ENCODE measurements at places on chromosomes 1 and 21.

GRCh38 chr1:65539266-65540131, 119.0 kb downstream of the LEPR start:
- no peak for DNase-seq

DNA sequence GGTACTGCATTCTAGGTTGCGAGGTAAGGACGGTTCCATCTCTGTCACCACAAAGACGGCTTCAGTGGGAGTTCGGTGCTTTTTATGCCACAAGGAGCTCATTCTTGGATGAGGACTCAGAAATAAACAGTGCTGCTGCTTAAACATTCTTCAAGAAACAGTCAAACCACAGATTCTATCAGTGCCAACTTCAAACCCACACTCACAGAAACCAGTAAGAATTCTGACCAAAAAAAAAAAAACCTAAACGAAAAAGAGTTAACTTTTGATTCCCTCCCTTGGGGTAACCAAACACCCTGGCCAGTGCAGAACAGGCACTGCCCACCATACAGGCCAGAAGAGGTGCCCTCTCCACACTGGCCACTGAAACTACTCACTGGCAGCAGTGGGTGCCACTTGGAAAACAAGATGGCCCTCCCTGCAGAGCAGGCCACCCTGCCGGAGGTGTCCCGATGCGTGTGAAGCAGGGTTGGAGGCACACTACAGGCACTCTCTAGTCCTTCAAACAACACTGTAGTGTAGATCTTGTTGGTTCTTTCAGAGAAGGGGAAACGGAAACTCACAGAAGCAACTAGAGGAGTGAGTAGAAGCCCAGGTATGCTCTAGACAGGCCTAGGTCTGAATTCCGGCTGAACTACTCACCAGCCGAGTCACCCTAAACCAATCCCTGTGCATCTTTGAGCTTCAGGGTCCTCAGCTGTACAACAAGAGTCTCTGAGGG, 87.3 kb upstream of the TLR5 start:
- DNase-seq = no peak

GRCh38 chr1:226674892-226675714, 64.0 kb downstream of the ITPKB start:
- no peak for DNase-seq

GRCh38 chr1:107132780-107133179, 8.1 kb upstream of the NTNG1 start:
- no peak for DNase-seq

DNA sequence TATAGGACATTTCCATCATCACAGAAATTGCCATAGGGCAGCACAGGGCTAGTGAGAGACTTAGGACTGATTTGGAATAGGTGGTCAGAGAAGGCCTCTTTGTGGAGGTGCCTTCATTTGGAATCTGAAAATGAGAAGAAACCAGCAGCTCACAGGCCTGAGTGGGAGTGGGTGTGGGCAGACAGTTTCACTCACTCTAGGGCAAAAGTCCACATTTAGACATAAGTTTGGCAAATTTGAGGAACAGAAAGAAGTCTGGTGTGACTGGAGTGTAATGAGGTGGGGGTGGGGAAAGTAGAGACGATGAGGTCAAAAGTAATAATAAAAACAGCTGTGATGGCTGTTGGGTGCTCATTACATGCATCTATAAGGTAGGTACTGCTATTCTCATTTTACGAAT, 22.4 kb upstream of the BCAR3 start:
- no peak for DNase-seq

DNA sequence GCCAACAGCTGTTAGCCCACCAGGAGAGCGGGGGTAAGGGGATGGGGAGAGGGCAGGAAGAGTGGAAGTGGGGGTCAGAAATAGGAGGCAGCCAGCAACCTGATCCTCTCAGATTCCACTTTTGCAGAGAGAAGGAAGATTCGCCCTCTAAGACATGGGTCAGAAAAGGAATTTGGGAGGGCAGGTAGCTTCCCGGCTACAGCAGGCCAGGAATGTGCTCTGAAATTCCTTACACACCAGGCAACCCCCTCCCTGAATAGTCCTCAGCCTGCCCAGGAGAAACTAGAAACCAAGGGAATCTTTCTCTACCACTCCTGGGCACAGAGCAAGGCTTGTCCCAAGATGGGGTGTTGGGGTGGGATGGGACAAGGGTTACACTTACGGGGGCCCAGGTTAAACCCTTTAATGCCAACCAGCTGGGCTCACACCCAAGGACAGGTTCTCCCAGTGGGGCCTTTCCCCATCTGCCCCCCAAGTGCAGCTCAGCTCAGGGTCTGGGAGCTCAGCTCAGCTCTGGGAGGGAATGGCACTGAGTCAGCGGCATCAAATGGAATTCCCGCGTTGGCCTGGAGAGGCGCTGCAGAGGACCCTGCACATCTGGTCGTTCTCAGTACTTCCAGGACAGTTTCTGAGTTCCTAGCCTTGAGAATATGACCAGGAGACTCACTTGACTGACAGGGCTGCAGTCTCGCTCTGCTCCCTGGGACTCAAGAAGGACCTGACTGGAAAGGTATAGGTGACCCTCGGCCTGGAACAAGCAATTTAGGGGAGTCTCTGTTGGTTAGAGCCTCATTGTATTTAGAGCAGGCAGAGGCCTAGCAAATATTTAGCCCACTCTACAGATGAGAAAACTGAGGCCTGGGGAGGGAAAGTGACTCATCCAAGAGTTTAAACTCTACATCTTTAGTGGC, 761 bp downstream of the TNNT2 start:
- DNase-seq = peak; percentile 3

GRCh38 chr1:107794571-107794970, 170.4 kb downstream of the VAV3 start:
- no peak for DNase-seq

DNA sequence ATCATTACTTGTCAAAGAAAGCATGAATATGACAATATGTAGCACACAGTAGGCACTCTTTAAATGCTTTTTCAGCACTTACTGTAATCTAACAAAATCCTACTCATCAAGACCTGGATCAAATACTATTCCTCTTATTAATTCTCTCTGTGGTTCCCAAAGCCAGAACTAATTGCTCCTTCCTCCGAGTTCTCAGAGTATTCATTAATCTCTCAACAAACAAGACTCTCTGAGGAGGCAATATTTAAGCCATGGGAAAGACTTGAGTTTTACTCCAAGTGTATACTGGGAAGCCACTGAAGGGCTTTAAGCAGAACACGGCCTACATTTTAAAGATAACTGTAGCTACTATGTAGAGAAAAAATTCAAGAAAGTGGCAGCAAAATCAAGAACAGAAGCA, 79.7 kb downstream of the ENAH start:
- DNase-seq = no peak

DNA sequence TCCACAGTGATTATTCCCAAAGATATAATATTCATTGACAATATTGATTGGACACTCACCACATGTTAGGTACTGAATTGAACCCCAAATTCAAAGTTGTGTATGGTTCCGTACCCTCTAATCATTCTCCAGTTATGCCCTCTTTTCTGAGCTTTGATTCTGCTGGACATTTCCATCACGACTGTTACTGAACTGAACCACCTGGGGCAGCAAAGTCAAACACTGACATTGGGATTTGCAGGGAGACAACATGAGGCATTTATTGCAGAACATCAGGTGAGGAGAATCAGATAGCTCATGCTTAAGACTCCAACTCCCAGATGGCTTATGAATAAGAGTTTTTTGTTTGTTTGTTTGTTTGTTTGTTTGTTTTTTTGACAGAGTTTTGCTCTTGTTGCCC, 420.9 kb downstream of the DISC1 start:
- DNase-seq = no peak

DNA sequence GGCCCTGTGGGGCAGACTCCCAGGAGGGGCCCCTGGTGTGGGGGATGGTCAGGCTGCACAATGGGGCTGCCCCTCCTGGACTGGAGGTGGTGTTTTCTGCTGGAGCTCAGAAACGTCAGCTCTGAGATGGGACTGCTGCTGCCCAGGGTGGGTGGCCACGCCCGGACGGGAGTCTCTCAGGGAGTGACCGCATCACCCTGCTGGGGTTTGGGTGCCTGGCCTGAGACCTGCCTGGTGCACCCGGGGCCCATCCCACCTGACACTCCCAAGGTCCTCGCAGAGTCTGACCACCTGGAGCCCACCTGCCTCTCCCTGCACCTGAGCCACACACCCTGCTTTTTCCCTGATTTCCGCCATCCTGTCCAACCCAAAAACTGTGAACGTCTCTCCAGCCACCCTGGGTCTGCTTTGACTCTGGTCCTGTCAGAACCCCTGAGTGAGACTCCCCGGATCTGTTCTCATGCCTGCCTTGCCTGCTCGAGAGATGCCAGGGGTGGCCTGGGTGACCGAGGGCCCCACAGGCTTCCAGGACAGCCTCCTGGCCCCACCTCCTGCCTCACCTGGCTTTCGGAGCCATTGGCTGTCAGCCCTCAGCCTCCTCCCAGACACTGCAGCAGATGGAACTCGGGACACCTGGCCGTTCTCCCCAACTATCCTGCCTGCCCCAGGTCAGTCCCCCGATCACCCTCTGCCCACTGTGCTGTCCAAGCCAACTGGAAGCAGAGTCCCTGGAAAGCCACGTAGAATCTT, 11.6 kb upstream of the SMYD3 start:
- DNase-seq = no peak

GRCh38 chr1:78334952-78335351, 155.8 kb upstream of the PTGFR start:
- no peak for DNase-seq

DNA sequence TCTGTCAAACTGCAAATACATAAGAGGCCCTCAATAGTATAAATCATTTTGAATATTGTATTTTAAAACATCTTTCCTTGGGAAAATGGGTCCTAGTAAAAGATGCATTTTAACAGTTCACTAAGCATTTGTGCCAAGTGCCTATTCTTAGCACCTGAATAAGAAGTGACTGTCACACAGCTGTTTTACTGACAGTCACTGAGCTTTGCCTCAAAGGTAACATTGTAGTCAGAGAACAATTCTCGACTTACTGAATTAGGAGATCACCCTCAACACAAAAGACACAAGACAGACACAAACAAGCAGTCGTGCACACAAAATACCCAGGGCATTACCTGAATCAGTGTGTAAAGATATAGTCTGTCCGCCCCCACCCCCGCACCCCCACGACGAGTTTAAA, 408 bp downstream of the ESRRG start:
- no peak for DNase-seq

DNA sequence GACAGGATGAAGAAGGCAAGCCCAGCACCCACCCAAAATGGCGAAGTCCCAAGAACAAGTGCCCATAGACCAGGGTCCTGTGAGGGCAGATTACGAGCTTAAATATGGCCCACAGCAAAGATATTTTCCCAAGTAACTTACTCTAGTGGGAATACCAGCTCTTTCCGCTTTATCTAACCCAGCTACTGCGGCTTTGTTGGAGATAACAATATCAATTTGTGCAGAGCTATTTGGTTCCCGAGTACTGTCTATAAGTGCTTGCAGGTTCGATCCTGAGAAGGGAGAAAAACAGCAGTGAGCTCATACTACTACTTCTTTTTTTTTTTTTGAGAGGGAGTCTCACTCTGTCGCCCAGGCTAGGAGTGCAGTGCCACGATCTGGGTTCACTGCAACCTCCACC, 14.3 kb upstream of the DNAJC28 start:
- no peak for DNase-seq

GRCh38 chr1:213466541-213466940, 415.5 kb downstream of the RPS6KC1 start:
- no peak for DNase-seq

- DNase-seq = no peak
Observed at GRCh38 chr21:42975886-42976608, 1.7 kb downstream of the PKNOX1 start.

DNA sequence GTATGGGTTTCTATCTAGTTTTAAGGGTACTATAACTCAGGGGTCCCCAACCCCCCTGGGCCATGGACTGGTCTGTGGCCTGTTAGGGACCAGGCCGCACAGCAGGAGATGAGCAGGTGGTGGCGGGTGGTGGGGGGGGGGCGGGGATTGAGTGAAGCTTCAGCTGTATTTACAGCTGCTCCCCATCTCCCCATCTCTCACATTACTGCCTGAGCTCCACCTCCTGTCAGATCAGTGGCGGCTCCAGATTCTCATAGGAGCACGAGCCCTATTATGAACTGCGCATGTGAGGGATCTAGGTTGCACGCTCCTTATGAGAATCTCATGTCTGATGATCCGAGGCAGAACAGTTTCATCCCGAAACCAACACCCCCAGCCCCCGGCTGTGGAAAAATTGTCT, 95.1 kb upstream of the SLC45A1 start:
- no peak for DNase-seq

GRCh38 chr1:41407664-41408252, 46.5 kb downstream of the FOXO6 start:
- no peak for DNase-seq

Measured in stimulated activated CD4-positive, alpha-beta T cell treated with anti-CD3 and anti-CD28 coated beads, Interleukin-2, amount 100 ng/mL, for 48 hours (primary cell).